Fibroblast of skin of right quadriceps (primary cell): ENCODE measurements at places on chromosomes 5 and 9.

GRCh38 chr5:17444496-17444895 is 53.5 kb upstream of the TAF11L2 start:
- DNase-seq, result no peak

DNA sequence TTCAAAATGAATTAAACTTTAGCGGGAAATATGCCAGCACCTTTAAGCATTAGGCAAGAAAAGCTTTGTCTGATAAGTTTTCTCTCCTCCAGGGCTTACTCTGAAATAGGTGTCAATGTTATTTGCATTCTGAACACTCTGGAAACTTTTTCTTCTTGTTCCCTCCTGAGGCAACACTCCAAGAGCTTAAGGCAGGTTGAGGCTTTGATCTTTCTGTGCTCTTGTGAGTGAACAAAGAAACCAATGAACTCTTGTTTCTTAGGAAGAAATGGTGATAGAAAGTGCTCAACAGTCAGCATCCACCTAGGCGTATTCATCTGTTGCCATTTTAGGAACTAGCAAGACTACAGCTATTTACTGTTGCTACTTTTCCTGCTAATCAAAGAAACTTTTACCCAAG is 259.8 kb downstream of the NFIB start:
- no peak for DNase-seq

DNA sequence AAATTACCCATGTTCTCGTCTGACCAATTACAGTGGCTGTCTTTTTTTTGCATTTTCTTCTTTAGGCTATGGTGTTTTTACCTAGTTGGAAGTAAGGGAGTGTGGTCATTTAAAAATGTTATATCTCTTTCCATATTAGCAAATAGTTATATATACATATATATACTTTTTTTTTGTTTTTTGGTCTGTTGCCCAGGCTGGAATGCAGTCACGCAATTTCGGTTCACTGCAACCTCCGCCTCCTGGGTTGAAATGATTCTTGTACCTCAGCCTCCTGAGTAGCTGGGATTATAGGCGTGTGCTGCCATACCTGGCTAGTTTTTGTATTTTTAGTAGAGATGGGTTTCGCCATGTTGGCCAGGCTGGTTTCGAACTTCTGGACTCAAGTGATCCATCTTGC is 12.3 kb downstream of the MARCHF6 start:
- DNase-seq, result no peak

- DNase-seq, result no peak
Observed at GRCh38 chr5:106640511-106640910, 1030.2 kb downstream of the EFNA5 start.

DNA sequence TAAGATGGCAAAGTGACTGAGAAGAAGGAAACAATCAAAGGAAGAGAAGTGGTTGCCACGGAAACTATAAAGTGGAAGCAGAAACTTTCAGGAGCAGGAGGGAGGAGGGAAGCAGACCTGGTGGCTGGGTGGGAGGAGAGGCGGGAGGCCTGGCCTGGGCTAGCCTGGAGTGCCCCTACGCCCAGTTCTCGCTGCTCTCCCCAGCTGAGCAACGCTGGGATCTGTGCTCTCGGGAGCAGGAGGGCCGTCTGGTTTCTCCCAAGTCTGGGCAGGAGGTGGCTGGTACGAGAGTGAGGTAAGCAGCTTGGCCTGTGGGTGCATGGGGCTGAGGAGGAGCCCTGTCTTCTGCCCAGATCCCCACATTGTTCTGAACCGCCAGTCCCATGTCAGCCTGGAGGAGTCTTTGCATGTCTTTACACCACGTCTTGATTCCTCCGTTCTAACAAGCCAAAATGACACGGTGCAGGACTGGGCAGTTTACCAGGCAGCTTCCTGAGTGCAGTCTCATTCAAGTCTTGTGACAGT is 15.0 kb upstream of the DAB2IP start:
- peak; percentile 19 for DNase-seq

DNA sequence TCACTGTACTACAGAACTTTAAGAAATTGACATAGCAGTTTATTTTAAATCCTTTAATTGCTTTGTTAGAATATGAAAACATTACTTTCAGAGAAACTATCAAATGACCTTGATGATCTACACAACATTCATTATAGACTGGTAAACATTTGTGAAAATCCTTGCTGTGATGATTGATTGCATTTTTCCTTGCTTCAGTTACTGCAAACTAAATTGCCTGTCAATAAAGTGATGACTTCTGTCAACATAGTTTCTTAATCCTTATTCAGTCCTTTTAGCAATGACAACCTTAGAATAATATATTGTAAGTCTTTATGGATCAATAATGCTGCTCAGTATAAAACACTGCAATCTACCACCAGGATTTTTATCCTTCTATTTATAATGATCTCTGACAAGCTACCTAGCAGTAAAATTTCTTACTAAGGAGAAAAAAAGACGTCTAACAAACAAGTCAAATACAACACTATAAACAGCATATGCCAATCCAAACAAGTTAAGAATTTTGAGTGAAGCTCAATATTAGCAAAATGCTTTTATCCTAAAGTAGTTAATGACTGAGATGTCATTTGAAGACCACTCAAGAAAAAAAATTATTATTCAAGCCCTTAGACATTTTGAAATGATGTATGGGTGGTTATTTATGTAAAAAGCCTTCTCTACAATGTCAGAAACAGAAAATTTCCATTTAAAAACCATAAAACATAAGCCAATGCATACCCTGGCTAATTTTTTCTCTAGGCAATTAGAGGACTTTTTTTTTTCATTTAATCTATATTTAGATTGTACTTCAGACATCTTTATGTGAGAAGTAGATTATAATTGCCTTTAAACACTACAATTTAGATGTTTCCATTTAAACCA is 105.5 kb downstream of the FBXL17 start:
- DNase-seq, result no peak

- no peak for DNase-seq
Observed at GRCh38 chr9:88312045-88312444, 76.2 kb upstream of the SPIN1 start.
